ENCODE measurements at places on chromosomes 4 and X.

DNA sequence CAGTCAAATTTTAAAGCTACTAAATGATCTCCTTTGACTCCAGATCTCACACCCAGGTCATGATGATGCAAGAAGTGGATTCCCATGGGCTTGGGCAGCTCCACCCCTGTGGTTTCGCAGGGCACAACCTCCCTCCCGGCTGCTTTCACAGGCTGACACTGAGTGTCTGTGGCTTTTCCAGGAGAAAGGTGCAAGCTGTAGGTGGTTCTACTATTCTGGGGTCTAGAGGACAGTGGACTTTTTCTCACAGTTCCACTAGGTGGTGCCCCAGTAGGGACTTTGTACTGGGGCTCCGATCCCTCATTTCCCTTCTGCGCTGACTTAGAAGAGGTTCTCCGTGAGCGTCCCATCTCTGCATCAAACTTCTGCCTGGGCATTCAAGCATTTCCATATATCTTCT is 845.2 kb downstream of the PCDH18 start:
- DNase-seq: no peak

GRCh38 chr4:145487631-145488030 is 6.0 kb downstream of the SMAD1 start:
- no peak for DNase-seq

DNA sequence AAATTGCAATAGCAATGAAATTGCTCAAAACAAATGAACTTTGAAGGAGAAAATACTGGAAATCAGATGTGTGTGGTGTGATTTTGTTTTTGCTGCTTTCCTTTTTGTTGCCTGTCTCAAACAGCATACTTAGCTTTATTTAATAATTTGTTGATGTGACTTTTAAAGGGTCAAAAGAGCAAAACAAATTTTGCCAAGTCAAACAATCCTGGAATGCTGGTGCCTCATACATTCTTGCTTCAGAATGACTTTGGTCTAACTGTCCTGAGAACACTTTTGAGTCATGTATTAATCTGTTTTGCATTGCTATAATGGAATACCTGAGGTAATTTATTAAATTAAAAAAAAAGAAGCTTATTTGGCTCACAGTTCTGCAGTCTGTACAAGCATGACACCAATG is 3.4 kb downstream of the PF4V1 start:
- no peak for DNase-seq

DNA sequence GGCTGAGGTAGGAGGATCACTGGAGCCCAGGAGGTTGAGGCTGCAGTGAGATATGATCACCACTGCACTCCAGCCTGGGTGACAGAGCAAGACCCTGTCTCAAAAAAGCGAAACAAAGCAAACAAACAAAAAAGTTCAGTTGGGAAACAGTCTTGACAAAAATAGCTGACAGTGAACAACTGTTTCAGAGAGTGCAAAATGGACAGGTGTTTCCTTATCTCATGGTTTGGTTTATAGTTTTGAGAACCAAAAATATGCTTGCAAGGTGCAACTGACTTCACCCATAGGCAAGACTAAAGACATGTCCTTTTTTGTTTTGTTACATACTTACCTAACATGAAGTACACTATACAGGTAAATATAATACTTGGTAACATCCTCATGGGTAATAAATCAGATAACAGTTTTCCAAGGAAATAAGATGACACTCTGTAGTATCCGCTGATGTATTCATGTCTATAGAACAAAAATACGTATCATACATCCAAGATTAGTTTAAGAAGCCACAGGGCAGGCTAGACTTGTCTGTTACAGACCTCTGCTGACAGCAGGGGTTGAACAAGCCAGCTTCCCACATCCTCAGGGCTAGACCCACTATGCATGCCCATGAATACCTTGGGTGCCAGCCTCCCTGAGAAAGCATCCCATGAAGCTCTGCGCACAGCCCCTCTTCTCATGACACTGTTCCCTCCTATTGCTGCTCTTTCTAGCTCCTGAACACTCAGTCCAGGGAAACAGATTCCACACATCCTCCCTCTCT is 59.3 kb downstream of the ABCG2 start:
- DNase-seq: no peak

DNA sequence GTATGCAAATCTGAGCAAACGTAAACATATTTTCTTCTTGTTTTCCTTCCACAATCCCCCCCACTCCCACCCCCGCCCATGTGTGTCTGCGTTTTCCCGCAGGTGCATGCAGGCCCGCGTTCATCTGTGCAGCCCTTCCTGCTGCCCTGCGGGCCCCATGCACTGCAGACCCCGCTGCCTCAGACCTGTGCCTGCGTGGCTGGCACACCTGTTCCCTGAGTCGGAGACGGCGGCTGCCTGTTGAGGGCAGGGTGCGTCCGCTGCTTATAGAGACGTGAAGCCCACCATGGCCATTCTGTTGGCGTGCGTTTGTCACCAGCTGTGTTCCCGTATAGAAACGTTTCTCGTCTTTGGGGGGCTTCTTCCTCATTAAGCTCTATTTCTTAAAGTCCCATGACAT is 51.5 kb downstream of the PCGF3 start:
- no peak for DNase-seq
